ENCODE measurements at places on chromosomes 2 and 18. TPM values are rescaled to one million over a fixed set of nuclear protein-coding genes. Genes with fewer than 3 reads are reported as not detected.

ADCYAP1 gene
- not detected for total RNA-seq

RPL31 gene
- total RNA-seq, result 667 TPM

HOXD11 gene
- total RNA-seq, result not detected

LYG1 gene
- 0.37 TPM for total RNA-seq

ZC3H15 gene
- total RNA-seq, result 81.7 TPM

SANBR gene
- 11.4 TPM for total RNA-seq

GPR17 gene
- total RNA-seq, result not detected

EMILIN2 gene
- total RNA-seq, result 28.9 TPM

ABCG5 gene
- total RNA-seq, result not detected

PSMA8 gene
- not detected for total RNA-seq

CDH19 gene
- not detected for total RNA-seq

LYG2 gene
- not detected for total RNA-seq

TSPYL6 gene
- total RNA-seq, result not detected

All from SJSA1 (cell line).